Activated CD8-positive, alpha-beta memory T cell treated with anti-CD3 and anti-CD28 coated beads, Interleukin-2, amount 10 ng/mL, durations not matched to agents 7 days and 5 days (primary cell): ENCODE measurements at places on chromosomes 7 and 10.

GRCh38 chr7:98800996-98801395 lies 68.8 kb downstream of the TMEM130 start:
- H3K27me3 ChIP-seq = no peaks in the 10 kb centered on the region
- H3K4me1 ChIP-seq = peaks cover 3% of the 10 kb centered on the region
- peaks cover 1% of the 10 kb centered on the region for H3K36me3 ChIP-seq
- DNase-seq = no peak
- H3K4me3 ChIP-seq = no peak overlapping the region
- H3K27ac ChIP-seq = no peak overlapping the region

DNA sequence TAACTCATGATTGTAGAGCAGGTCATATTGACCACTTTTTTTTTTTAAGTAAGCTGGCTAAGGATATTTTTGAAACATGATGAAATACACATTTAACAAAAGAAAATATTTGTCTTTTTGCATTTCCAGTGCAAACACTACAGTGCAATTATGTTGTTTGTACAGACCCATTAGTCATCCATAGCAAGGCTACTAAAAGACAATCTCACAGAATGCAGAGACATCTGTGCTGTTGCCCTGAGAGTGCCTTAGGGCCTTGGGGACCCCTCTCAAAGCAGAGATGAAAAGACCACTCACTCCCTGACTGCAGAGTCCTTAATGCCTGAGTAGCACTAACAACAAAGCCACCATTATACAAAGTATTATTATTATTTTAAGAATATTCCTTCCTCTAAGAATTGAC lies 104.5 kb downstream of the NRCAM start:
- H3K27me3 ChIP-seq = peaks cover 2% of the 10 kb centered on the region
- H3K4me1 ChIP-seq = no peaks in the 10 kb centered on the region
- H3K36me3 ChIP-seq = no peaks in the 10 kb centered on the region
- H3K27ac ChIP-seq = no peak overlapping the region

GRCh38 chr7:44607141-44608068 lies 978 bp downstream of the OGDH start:
- peaks cover 5% of the 10 kb centered on the region for H3K27me3 ChIP-seq
- H3K27ac ChIP-seq = peak overlapping the region; percentile 99
- peak overlapping the region; percentile 99 for H3K4me3 ChIP-seq
- no peak for DNase-seq
- H3K36me3 ChIP-seq = peaks cover 19% of the 10 kb centered on the region

GRCh38 chr7:121166916-121167315 lies 161.9 kb upstream of the WNT16 start:
- no peaks in the 10 kb centered on the region for H3K36me3 ChIP-seq
- no peak overlapping the region for H3K4me3 ChIP-seq
- H3K27ac ChIP-seq = no peak overlapping the region
- no peaks in the 10 kb centered on the region for H3K4me1 ChIP-seq
- peaks cover 2% of the 10 kb centered on the region for H3K27me3 ChIP-seq
- DNase-seq = no peak

- H3K36me3 ChIP-seq = no peaks in the 10 kb centered on the region
- no peaks in the 10 kb centered on the region for H3K4me1 ChIP-seq
- DNase-seq = no peak
Measured at GRCh38 chr10:110632591-110633215, 11.4 kb upstream of the RBM20 start.

DNA sequence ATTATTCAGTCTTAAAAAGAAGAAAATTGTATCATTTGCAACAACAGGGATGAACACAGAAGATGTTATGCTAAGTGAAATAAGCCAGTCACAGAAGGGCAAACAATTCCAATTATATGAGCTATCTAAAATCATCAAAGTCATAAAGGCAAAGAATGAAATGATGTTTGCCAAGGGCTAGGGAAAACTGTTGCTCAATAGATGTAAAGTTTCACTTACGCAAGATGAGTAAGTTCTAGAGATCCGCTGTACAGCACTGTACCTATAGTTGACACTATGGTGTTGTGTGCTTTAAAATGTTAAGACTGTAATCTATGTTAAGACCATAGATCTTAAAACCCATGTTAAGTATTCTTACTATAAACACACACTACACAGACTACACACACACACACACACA lies 904.6 kb upstream of the LRRN3 start:
- no peak overlapping the region for H3K27ac ChIP-seq
- no peak overlapping the region for H3K4me3 ChIP-seq
- H3K36me3 ChIP-seq = no peaks in the 10 kb centered on the region
- H3K27me3 ChIP-seq = no peaks in the 10 kb centered on the region
- DNase-seq = no peak

DNA sequence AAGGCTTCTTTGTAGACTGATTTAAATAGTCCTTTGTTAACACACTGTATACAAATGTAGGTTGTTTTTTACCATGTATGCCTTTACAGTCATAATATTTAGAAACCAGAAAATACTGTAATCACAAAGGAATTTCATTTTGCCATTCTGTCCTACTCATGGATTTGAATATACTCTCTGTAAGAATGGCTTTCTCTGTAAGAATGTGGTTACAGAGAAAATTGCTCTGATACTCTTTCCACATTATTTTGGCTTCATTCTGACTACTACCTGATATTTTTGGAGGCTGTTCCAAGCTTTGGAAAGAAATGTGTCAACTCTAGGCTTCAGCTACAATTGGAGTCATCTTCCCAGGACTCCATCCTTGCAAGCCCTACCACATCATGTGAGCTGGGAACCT lies 23.5 kb downstream of the CH25H start:
- DNase-seq = no peak
- H3K27me3 ChIP-seq = peaks cover 30% of the 10 kb centered on the region
- H3K4me3 ChIP-seq = no peak overlapping the region
- H3K27ac ChIP-seq = no peak overlapping the region
- no peaks in the 10 kb centered on the region for H3K36me3 ChIP-seq
- no peaks in the 10 kb centered on the region for H3K4me1 ChIP-seq

DNA sequence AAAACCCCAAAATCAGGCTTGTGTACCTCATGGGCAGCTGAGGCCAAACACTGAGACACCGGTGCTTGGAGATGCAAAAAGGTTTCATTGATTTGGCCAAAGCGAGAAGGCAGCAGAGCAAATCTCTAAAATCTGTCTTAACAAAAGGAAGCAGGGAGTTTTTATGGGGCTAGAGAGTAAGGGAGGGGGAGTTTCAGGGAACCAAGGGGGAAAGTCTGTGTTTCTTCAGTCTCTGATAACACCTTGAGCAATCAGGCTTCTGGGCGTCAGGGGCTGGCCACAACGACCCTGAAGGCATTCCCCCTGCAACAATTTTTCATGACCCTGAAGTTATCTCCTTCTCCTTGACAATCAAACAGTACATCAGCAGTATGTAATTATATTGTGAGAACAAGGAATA lies 2.7 kb upstream of the ZNF786 start:
- H3K4me3 ChIP-seq = no peak overlapping the region
- H3K27me3 ChIP-seq = no peaks in the 10 kb centered on the region
- no peaks in the 10 kb centered on the region for H3K36me3 ChIP-seq
- no peak overlapping the region for H3K27ac ChIP-seq
- peaks cover 11% of the 10 kb centered on the region for H3K4me1 ChIP-seq

GRCh38 chr10:97406064-97406463 lies 4.9 kb upstream of the RRP12 start:
- no peak for DNase-seq
- H3K36me3 ChIP-seq = no peaks in the 10 kb centered on the region
- H3K4me1 ChIP-seq = peaks cover 25% of the 10 kb centered on the region
- H3K27ac ChIP-seq = no peak overlapping the region
- no peak overlapping the region for H3K4me3 ChIP-seq

DNA sequence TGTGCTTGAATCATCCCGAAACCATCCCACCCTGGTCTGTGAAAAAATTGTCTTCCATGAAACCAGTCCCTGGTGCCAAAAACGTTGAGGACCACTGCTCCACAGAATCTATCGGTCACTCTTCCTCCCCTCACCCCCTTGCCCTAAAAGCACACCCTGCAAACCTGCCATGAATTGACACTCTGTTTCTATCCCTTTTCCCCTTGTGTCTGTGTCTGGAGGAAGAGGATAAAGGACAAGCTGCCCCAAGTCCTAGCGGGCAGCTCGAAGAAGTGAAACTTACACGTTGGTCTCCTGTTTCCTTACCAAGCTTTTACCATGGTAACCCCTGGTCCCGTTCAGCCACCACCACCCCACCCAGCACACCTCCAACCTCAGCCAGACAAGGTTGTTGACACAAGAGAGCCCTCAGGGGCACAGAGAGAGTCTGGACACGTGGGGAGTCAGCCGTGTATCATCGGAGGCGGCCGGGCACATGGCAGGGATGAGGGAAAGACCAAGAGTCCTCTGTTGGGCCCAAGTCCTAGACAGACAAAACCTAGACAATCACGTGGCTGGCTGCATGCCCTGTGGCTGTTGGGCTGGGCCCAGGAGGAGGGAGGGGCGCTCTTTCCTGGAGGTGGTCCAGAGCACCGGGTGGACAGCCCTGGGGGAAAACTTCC lies 784 bp upstream of the SERPINE1 start:
- H3K4me3 ChIP-seq = peak overlapping the region; percentile 38
- H3K36me3 ChIP-seq = no peaks in the 10 kb centered on the region
- H3K4me1 ChIP-seq = peaks cover 47% of the 10 kb centered on the region

DNA sequence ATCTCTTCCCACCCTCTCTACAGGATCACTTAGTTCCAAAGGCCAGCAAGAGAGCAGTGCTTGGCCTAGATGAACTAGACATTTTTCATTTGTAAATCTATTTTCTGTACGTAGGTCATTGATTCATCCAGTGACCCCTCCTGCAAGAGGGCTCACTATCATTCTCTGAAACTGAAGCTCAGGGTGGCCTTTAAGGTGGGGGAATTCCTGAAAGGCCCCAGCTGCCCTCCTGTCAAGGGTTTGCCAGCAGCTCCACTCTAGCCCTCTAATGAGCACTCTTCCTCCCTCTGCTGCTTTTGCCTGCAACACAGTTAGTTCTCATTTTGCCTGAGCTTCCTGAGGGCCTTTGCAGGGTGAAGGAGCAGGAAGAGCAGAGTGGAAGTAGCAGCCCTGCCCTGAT lies 41.2 kb downstream of the LRRC18 start:
- H3K4me1 ChIP-seq = no peaks in the 10 kb centered on the region

- no peaks in the 10 kb centered on the region for H3K36me3 ChIP-seq
- H3K27me3 ChIP-seq = peaks cover 21% of the 10 kb centered on the region
Measured at GRCh38 chr10:125021686-125022344, 79.9 kb downstream of the ZRANB1 start.
